ENCODE measurements at places on chromosomes 7 and 10. TPM values are rescaled to one million over a fixed set of nuclear protein-coding genes. Genes with fewer than 3 reads are reported as not detected.

The GRID2IP gene
- total RNA-seq: not detected

The OR2AE1 gene
- total RNA-seq: 0.17 TPM

The C10orf53 gene
- not detected for total RNA-seq

The NUDT5 gene
- total RNA-seq: 58.0 TPM

The NXPH1 gene
- total RNA-seq: not detected

The SLC16A9 gene
- 0.26 TPM for total RNA-seq

The DKK1 gene
- 54.4 TPM for total RNA-seq

The ANKRD61 gene
- total RNA-seq: 0.26 TPM

The SKIDA1 gene
- total RNA-seq: 0.51 TPM

The GARIN1A gene
- 1.5 TPM for total RNA-seq

The NRG3 gene
- total RNA-seq: not detected

The TLX1 gene
- not detected for total RNA-seq

Data from fibroblast of lung (primary cell).